ENCODE measurements at places on chromosomes 3 and 15.

DNA sequence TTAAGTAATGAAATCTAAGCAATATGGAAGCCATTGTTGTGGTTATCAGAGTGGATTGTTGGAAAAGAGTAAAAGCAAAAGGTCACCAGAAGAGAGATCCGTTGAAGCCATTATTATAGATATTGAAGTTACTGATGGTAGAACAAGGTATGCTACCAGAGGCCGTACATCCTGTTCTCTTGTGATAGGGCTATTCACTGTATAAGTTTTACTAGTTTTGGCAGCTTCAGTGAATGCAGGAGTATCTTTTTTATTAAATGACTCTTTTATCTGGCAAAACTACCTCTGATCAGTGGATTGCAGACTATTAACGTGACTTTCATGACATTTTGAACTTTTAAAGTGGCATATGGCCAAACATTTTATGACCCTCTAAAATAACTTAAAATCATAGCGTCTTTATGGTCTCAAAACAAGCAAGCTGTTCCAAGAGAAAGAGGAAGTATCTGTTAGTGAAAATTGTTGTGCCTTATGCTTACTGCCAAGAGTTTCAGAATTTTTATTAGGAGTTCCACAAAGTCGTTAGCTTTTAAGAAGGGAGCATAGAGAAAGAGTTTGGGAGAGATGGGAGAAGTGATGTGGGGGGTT lies 102.9 kb downstream of the LRRC49 start:
- DNase-seq: no peak

DNA sequence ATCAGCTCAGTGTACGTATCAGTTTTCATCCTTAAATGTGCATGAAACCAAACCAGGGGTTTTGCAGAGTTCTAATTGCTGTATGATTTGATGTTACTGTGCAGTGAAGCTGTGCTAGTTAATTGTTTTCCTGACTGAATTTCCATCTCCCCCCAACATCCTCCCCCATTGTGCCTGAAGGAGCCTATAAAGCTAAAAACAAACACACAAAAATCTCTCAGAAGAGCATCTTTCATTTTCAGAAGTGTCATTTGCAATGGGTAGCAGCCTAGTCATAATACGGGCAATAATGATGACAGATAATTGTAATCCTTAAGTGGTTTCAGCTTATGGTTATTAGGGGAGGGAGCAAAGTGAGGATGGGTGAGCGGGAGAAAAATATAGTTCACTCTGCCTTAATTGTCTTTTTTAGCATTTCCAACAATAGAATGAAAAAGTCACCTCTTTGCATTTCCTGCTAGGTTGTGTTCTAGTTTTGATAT lies 207.9 kb upstream of the TBL1XR1 start:
- DNase-seq: no peak

- DNase-seq: peak; percentile 62
These were observed 73.0 kb downstream of the ATP10A start for GRCh38 chr15:25790000-25790660.

DNA sequence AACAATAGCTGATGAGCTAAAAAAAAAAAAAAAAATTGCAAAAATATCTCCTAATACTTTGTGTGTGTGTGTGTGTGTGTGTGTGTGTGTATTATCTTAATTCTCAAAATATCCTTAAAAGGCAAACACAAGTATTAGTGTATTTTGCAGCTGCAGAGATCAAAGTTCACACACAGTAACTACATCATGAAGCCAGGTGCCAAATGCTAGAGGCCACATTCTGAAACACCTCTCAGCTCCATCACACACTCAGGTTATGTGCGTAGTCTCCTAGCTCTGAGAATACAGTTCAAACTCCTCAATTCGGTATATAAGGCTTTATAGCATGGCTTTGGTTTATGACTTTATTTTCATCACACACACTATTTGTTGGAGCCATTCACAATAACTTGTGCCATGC lies 33.5 kb upstream of the PPARG start:
- no peak for DNase-seq

DNA sequence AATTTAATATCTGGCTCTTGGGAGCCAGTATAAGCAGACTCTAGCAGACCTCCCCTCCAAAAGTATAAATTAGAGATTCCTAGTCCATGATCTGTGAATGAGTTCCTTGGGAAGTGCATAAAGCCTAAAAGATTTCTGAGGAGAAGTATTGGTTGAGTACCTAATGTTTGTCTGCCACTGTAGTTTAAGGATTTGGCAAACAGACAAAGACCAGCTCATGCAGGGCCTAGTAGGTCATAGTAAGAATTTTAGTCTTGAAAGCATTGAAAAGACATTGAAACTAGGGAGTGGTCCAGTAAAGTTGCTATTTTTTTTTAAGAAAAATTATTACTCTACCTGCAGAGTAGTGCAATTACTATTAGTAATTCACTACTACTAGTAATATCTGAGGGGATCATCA lies 67.5 kb downstream of the SPRED1 start:
- DNase-seq: no peak

DNA sequence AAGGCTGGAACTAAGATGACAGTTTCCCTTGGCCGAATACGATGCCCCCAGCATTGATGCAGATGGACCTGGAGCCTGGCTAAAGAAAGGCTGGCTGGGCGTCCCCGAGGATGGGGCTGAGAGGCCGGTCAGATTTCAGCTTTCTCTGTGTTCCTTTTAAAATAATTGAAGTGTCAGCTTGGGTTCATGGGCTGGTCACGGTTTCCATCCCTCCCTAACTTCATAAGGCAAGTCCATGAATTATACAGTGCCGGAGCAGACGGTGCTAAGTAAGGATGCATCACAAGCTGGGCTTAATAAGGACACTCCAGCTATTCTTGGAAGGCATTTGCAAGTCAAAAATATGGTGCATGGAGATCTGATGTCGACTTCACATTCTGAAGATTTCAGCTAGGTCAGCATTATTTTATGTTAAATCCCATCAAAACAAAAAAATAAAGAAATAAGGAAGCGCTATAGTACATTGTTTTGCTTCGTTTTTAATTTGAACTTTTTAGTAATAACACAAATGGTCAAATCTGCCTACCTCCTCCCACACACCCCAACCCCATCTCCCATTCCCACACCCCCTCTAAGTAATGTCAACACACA lies 220.8 kb downstream of the RPLP1 start:
- no peak for DNase-seq

- DNase-seq: no peak
These were observed 767 bp downstream of the AP3S2 start for GRCh38 chr15:89893027-89893426.

DNA sequence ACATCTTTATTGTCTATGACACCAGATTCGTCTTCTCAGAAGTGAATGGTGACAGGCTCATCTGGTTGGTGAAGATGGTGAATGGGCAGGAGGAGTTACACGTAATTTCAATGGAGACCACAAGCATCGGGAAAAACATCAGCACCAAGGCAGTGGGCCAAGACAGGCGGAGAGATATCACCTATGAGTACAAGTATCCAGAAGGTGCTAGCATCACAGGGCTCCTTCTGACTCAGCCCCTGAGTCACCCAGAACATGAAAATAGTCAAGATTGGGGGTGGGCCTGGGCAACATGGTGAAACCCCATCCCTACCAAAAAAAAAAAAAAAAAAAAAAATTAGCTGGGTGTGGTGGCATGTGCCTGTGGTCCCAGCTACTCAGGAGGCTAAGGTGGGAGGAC lies 32.6 kb downstream of the TGM4 start:
- no peak for DNase-seq

GRCh38 chr15:76939715-76940114 lies 8.2 kb downstream of the RCN2 start:
- DNase-seq: no peak

DNA sequence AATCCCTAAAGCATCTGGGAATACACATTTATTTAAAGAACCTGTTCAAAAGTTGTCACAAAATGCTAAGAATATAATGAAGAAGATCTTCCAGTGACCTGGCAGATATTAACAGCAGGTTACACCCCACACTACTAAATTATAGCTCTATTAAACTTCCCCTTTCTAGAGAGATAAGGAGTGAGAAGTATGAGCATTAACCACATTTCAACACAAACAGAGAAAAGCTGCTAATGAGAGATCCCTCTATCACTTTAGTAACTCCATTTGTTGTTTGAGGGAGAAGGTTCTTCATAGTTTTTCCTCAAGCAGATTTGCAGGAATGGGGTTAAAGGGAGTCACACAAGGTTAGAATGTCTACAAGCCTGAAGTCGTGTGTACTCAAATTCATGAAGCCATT lies 3.6 kb downstream of the COL8A1 start:
- DNase-seq: no peak

GRCh38 chr3:20173844-20174410 lies 12.1 kb downstream of the SGO1 start:
- no peak for DNase-seq

DNA sequence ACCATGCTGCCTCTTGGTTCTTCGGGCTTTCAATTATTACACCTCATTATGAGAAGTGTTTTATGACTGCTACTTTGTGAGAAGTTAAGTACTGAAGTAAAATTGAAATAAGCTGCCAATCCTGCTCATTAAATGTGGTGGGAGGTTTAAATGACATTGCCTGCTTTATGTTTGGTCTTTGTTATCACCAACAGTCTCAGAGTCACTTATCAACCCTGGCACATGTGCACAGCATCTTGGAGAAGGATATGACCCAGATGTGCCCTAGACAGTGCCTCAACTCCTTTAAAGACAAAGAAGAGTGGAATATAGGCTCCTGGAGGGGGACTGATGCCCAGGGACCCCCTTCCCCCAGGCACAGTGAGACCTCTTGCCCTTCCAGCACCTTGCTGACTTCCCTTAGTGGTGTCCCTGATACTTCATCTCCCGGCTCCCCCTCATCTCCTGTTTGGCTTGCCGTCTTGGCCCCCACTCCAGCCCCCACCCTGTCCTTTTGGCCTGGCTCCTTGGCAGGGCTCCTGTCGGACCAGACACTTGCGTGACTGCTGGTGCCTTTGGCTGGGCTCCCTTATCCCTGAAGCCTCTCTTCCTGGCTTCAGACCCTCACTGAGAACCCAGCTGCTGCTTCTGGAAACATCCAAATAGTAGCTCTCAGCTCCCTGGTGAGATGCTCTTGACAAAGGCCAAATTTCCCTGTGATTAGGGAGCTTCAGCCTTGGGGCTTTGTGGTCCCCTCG lies 39.8 kb downstream of the ARHGAP31 start:
- no peak for DNase-seq

DNA sequence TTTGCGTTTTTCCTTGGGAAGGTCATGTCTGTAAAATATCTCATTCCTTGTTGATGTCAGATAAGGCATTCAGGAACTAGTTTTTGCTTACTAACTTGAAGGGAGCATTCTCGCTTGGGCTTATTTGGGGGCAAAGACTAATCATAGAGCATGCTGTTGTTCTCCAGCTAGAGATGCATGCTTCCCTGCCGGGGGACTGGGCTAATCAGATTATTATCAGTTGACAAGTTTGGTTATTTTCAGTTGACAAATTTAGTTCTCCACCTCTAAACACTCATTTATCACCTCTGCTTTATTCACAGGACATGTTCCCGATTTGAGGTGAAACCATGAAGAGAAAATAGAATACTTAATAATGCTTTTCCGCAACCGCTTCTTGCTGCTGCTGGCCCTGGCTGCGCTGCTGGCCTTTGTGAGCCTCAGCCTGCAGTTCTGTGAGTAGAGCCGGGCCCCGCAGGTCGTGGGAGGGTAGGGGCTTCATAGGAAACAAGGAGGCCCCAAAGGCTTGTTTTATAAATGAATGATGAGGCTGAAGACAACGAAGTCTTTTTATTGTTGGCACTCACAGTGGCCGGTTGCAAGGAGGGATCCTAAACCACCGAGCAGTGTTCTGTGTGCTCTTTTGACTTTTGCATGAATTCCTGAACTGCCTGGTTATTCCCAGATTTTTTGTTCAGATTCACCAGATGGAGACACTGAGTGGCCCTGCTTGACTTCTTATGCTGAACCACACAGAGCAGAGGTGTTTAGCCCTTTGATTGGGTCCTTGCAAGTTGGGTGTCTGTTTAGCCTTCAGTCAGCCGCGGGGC lies 28.4 kb downstream of the PXYLP1 start:
- no peak for DNase-seq

DNA sequence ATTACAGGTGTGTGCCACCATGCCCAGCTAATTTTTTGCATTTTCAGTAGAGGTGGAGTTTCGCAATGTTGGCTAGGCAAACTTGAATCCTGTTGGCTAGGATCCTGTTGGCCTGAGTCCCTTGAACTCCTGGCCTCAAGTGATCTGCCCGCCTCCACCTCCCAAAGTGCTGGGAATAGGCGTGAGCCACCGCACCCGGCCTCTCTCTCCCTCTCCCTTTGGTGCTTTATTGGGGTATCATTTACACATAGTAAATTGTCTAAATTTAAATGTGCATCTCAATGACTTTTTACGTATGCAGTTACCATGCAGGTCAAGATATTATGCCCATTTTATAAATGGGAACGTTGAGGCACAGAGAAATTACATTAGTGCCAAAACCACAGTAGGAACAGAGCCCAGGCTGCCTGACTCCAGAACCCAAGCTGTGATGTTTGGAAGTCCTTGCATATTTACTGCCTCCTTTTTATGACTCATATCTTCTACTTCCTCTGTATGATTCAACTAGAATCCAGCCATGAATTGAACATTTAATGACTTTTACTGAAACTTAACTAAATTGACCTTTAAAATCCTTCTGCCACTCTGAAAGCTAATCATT lies 34.0 kb upstream of the RPP14 start:
- DNase-seq: no peak

DNA sequence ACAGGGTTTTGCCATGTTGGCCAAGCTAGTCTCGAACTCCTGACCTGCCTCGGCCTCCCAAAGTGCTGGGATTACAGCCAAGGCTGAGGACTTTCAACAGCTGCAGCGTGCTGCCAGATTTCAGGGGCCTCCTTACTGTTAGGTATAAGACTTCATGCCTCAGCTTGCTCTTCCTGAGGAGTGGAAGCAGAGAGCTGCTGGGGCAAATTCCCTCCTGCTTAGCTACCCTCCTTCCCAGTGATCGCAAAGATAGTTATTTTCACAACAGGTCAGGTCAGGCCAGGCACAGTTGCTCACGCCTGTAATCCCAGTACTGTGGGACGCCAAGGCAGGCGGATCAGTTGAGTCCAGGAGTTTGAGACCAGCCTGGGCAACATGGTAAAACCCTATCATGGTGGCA lies 2.6 kb upstream of the CPNE9 start:
- DNase-seq: no peak

GRCh38 chr3:117191245-117191644 lies 481.7 kb downstream of the TUSC7 start:
- no peak for DNase-seq

- DNase-seq: no peak
These were observed 88.1 kb downstream of the MDFIC2 start for GRCh38 chr3:70224337-70224736.

DNA sequence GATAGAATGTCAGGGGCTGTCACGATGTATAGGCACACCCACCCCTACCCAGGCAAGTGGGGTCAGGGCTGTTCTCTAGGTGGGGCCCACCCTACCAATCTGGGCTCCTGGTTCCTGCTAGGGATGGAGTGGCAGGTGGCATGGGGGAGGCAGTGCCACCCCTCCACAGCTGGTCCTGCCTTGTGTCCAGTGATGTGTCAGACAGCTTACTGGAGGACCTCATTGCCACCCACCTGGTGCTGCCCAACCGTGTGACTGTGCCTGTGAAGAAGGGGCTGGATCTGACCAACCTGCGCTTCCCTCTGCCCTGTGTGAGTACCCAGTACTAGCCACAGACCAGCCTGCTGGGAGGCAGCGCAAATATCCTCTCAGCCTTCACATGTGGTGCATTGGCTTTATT lies 27.5 kb downstream of the ESYT3 start:
- DNase-seq: no peak

- DNase-seq: no peak
These were observed 159.5 kb downstream of the RPLP1 start for GRCh38 chr15:69612112-69612511.

GRCh38 chr3:13219077-13219901 lies 146.1 kb upstream of the IQSEC1 start:
- no peak for DNase-seq
